ENCODE measurements at places on chromosomes 6 and 20. TPM values are rescaled to one million over a fixed set of nuclear protein-coding genes. Genes with fewer than 3 reads are reported as not detected.

DNA sequence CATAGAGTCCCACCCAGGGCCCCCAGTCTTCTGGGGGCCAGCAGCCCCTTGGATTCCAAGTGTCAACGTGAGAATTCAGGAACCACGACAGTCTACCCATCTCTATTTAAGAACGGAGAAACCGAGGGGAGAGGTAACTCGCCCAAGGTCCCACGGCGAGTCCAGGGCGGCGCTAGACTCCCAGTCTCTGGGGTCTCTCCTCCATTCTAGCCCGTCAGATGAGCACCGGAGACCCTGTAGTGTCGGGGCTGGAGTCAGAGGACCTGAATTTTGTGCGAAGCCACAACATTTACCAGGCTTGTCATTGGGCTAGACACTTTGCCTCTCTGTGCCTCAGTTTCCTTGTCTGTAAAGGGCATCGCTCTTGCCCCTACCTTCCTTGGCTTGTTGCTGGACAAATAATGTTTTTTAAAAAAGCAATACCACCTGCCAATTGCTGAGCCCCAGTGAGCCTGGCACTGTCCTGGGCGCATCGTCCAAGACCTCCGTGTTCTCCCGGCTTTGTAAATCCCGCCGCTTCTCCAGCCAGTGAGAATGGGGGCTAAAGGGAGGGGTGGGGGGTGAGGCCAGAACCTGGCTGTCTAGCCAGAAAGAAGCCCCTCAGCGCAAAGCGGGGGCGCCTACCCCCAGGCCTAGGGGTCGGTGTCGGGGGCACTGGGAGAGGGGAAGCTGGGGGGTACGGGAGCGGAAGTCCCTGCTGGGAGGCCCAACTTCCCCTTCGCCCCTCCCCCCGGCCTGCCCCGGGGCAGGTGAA lies 91.7 kb downstream of the NCR2 start:
- DNase-seq, result no peak

Gene KCNK5
- total RNA-seq, result under 0.01 TPM

DNA sequence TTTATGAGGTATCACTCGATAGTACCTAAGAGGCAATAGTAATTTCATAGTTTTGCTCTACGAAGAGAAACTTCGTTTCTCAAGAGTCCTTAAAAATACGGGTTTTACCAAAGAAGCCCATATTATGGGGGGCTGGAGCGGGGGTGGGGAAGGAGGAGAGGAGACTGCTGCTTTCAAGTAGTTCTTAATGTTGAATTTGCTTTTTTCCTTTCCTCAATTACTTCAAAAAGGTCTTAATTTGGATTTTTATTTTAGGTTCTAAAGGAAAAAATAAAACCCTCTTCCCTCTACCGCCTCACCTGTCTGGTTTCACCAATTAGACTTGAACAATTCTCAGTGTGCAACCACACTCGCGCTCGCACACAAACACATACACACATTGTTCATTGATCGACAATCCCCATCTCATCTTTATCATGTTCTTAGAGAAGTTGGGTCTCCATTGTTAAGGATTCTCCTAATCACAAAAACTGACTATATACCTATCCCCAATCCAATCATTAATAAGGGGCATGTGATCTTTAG lies 97.2 kb downstream of the HFE start:
- DNase-seq, result no peak

DNA sequence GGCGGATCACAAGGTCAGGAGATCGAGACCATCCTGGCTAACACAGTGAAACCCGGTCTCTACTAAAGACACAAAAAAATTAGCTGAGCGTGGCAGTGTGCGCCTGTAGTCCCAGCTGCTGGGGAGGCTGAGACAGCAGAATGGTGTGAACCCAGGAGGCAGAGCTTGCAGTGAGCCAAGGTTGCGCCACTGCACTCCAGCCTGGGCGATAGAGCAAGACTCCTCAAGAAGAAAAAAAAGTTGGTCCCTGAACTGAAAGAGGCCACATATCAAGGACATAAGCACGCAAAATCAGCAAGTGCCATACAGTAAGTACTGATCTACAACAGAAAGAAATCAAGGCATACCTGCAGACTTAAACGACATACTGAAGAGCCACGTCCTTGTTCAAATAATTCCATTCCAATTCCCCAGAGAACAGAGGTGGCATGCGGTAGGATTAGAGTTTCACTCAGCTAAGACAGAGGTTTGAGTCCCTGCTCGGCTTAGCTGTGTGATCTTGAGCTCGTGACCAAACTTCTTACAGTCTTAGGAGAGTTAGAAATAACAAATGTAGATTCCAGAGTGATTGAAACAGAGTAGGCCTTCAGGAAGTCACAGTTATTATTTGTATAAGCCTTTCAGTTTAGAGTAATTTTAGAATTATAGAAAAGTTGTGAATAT lies 29.2 kb downstream of the B4GALT5 start:
- no peak for DNase-seq

- DNase-seq, result peak; percentile 62
Observed at GRCh38 chr6:157867155-157867559, 44.1 kb downstream of the SNX9 start.

DNA sequence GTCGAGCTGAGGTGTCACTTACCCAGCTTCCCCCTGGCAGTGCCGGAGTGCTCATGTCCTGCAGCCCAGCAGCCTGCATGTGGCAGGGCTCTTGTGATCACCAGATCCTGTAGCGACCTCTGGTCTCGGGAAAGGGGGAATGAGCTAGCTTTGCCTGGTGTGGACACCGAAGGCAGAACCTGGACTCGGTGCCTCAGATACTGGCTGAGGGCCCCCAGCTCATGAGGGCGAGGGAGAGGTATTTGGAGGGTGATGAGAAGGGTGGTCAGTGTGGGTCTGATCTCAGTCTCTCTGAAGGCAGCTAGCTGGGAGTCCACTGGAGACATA lies 26.3 kb downstream of the SUN5 start:
- no peak for DNase-seq

DNA sequence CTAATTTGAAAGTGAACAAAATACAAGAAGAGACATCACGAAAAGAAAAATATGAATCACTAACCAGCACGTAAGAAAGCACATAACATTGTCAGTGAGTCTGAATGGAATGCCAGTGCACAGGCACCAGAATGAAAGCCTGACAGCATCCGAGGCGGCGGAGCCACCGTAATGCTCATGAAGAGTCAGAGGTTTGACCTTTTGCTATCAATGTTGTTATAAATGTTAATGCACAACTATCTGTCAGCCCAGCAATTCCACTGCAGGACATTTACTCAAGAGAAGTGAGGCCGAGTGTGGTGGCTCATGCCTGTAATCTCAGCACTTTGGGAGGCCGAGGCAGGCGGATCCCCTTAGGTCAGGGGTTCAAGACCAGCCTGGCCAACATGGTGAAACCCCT lies 562.1 kb downstream of the PRKN start:
- DNase-seq, result no peak

Gene SLC22A1
- total RNA-seq, result 0.09 TPM

DNA sequence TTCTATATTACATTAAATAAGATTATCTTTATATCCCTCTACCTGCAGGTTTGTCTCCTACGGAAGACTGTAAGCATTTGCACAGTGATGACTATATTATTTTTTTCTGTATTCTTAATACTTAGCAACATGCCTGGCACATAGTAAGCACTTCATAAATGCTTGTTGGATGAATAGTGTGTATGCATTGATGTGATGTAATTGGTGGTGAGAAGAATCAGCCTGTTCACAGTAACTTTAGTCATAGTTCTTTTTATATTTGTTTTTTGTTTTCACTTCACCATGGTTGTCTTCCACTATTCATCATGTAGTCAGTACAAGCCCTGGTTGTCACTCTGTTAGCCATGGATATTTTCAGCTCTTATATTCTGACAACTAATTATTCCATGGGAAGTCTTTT lies 184.0 kb upstream of the FLRT3 start:
- DNase-seq, result no peak

GRCh38 chr6:16787128-16787682 lies 25.9 kb upstream of the ATXN1 start:
- no peak for DNase-seq

Gene PPP1R3G
- total RNA-seq, result 3.8 TPM

DNA sequence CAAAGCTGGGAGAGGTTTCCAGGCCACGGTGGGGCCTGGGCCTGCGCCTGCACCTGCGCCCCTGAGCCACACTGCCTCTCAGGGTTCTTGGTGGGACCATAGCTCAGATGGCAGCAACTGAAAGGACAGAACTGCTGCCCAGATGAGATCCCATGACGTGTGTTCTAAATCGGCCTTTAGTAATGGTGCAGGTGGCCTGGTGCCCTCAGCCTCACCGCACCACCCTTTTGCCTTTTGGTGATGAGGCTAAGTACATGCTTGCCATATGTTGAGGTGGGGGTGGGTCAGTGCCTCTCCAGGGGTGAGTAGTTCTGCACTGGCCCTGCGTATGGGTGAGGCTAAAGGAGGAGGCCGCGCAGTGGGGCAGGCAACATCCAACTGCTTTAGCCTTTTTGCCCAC lies 7.4 kb downstream of the PSMG4 start:
- DNase-seq, result no peak

Gene OR10C1
- total RNA-seq, result not detected

DNA sequence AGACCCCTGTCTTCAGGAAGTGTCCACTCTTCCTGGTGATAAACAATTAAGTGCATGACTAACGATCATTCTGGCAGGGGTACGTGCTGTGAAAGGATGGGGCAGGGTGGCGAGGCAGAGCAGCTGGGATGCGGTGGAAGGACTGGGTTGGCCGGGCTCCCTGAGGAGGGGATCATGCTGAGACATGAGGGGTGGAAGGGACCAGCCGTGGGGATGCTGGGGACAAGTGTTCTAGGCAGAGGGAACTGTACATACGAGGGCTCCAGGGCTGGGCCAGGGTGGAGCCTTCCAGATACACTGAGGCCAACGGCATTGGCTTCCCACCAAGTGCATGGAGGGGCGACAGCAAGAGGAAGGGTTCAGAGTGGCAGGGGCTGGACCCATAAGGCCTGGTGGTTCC lies 65.7 kb upstream of the SIRPA start:
- DNase-seq, result no peak

Gene BCAS1
- total RNA-seq, result 2.3 TPM

DNA sequence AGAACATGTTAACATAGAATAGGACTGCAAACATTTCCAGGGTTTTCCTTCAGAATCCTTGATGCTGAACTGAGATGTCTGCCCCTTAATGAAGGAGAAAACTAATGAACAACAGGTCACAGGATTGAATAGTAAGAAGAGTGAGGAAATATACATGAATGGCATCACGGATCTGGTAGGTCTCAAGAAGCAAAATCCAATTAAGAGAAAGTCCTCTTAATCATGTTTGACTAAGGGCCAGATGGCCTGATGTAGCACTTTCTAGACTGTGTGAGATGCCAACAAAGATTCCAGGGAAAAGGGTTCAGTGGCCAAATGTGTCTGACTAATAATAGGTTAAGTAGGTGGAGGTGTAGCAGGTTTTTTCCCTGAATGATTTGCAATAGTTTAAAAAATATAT lies 13.7 kb upstream of the SHPRH start:
- DNase-seq, result no peak

- DNase-seq, result no peak
Observed at GRCh38 chr6:74320074-74320473, 624.1 kb downstream of the CD109 start.

GRCh38 chr6:3751077-3751729 lies at the start of gene PXDC1:
PXDC1 (minus strand) TSS chr6:3751713; CDS start chr6:3751531, 182 bp downstream.
- DNase-seq, result no peak

DNA sequence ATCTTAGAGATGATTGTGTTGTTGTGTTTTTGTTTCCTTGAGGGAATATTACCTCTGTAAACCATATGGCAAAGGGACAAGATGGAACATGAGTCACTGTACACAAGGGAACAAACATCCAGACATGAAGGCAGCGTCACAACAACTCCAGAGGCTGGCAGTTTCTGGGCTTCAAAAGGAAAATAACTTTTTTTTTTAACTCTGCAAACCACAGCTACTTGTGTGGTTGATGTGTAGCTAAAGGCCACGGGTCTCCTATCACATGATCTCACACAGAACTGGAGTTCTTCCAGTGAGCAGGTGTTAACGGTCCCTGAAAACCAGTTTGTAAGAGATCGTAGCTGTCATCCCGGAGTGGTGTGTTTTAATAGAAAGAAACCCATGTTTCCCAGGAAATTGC lies 33.2 kb upstream of the HBS1L start:
- no peak for DNase-seq

DNA sequence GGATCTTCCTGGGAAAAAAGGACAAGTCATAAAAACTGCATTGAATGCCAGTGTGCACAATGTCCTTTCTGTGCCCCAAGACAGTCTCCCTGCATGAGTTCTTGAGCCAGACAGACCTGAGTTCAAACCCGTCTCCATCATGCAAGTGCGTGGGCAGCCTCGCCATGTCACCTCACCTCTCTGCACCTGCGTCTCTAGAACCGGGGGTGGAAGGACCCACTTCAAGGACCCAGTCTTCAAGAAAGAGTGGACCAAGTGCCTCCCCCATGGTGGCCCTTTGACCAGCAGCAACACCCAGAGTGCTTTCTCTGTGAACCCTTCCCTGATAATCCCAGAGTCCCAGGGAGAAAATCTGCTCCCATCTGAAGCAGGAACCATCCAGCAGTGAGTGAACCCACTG lies 23.5 kb upstream of the ANGPT4 start:
- no peak for DNase-seq

- DNase-seq, result peak; percentile 6
Observed at GRCh38 chr20:46990596-46991104, 96.0 kb downstream of the EYA2 start.

- DNase-seq, result peak; percentile 91
Observed at GRCh38 chr20:35344354-35344837, 52.2 kb upstream of the FAM83C start.

Gene UNC5CL
- 0.74 TPM for total RNA-seq

DNA sequence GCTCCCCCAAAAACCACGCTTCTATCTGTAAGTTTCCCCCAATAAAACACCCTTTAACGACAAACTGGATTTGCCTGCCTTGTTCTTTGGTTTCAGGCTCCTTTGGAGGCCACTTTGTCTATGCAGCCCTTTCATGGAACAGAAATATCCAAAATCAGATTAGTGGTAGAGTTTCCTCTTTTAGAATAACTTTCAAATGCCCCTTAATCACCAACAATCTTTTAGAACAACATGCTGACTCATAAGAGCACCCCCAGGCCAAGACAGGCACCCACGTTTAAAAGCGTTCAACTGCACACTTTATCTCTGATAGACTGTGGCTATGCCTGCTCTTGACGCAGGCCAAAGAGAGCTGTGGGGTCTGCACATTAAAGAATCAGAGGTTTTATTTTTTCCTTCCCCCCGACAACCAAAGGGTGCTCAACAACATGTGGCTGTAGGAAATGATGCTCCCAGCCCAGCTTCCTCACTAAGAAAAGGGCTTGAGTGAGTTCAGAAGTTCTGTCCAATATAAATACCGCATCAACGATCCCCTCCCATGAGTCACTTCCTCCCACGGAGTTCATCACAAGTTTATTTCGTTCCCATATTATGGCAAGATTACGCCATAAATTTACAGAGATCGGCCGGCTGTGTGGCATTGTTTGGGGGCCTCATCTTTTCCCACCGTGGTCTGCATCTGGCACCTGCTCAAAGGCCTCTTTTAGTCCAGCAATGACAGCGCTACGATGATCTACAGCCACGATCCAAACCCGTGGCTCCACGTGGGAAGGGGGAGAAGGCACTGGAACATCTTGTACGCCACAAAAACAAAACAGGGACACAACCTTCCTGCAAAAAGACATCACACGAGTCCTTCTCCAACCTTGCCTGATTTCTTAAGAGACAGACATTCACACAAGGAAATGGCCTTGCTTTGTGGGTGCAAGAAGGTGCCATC lies 88.8 kb upstream of the NFATC2 start:
- DNase-seq, result peak; percentile 99
